ENCODE measurements at places on chromosomes 2 and 18.

DNA sequence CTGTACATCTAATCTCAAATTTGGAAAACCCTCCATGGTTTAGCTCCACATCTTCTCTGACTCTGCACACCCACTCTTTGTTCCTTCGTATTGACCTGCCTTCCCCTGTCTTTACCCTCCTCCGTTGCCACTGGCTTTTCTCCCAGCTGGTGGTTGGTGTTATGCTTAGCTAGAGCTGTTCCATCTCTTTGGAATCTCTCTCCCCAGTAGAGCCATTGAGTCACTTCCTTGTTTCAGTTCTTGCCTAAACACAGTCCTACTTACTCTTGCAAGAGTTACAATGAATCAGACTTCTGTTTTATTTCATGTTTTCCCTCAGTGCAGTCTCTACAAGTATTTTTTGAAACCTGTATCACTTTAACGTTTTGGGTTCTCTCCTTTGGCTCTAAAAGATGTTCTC, 263.9 kb downstream of the LTBP1 start:
- no peak for DNase-seq

- DNase-seq, result no peak
These were observed 669.1 kb downstream of the SATB2 start for GRCh38 chr2:198788676-198789075.

- no peak for DNase-seq
These were observed 57.8 kb upstream of the RGPD5 start for GRCh38 chr2:109736177-109736827.

DNA sequence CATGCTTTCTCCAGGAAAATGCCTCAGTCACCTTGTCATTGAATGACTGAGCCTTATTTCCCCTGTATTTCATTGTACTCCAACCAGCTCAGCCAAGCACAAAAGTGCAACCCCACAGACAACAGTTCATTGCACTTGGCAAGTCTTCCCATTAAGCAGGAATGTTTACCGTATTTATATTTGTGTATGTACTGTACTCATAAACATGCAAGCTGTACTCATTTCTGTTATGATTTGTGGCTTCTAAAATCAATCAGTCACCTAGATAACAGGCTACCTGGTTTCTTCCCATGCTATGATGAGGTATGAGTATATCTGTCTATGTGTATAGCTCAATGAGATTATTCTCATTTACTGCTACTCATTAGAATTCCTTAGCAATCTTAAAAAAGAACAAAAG, 505.5 kb upstream of the FAM98A start:
- no peak for DNase-seq

DNA sequence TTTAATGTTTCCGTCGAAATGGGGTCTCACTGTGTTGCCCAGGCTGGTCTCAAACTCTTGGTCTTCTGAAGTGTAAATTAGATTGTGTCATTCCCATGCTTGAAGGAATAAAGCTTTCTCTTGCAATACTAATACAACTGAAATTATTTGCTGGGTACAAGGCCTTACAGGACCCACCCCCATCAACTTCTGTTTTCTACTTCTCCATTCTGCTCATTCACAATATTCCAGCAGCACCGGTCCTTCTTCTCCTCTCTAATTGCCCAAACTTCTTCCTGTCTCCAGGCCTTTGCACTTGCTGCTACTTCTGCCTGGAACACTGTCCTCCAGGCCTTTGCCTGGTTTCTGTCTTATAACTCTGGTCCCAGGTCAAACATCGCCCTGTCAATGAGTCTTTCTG, 73.8 kb downstream of the APOB start:
- DNase-seq, result no peak

DNA sequence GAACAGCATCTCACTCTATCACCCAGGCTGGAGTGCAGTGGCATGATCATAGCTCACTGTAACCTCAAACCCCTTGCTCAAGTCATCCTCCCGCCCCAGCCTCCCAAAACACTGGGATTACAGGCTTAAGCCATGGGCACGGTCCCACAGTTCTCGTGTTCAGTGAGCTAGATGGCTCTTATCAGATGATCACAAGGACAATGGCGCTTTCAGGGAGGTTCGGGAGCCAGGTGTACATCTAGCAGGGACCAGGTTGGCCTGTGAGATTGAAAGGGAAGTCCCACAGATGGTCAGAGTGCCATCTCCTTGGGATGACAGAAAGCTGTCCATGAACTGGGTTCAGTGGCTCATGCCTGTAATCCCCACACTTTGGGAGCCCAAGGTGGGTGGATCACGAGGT, 14.1 kb upstream of the FHOD3 start:
- no peak for DNase-seq

- no peak for DNase-seq
These were observed 94.6 kb upstream of the LGALSL start for GRCh38 chr2:64359171-64359891.

GRCh38 chr2:170689481-170689880, 25.7 kb upstream of the SP5 start:
- no peak for DNase-seq

GRCh38 chr2:56299171-56299691, 115.4 kb downstream of the CCDC85A start:
- no peak for DNase-seq

- no peak for DNase-seq
These were observed 14.9 kb upstream of the FAP start for GRCh38 chr2:162258169-162258568.

DNA sequence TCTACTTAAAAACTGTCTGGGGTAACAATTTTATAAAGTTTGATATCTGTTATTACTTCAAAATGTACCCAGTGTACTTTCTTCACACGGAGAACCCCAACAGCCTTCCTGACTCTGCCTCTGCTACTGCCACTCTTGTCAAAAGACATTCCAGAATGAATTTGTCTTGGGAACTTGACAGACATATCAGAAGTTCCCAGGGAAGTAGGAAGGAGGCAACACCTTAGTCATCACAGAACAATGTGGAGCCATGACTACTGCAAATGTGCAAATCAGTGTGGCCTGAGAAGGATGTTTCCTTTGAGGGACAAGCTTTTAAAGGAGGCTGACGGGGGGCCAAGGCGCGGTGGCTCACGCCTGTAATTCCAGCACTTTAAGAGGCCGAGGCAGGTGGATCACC, 133.8 kb upstream of the RNF152 start:
- no peak for DNase-seq

- no peak for DNase-seq
These were observed 308.1 kb downstream of the TMX3 start for GRCh38 chr18:68406761-68407160.

DNA sequence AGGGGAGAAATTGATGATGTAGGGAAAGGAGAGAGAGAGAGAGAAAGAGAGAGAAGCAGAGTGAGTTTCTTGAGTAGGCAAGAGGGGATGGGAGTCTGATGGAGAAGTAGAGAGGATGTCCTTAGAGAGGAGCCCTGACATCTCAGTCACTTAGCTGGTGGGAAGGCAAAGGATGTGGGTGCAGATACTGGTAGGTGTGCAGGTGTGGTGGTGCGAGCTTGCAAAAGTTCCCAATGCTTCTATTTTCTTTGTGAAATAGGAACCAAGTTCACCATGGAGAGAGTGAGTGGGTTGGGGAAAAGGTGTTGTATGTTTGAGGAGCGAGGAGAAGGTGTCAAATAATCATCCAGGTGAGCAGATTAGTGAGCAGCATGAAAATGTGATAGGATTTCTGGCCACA, 26.5 kb upstream of the POLE4 start:
- DNase-seq, result no peak

DNA sequence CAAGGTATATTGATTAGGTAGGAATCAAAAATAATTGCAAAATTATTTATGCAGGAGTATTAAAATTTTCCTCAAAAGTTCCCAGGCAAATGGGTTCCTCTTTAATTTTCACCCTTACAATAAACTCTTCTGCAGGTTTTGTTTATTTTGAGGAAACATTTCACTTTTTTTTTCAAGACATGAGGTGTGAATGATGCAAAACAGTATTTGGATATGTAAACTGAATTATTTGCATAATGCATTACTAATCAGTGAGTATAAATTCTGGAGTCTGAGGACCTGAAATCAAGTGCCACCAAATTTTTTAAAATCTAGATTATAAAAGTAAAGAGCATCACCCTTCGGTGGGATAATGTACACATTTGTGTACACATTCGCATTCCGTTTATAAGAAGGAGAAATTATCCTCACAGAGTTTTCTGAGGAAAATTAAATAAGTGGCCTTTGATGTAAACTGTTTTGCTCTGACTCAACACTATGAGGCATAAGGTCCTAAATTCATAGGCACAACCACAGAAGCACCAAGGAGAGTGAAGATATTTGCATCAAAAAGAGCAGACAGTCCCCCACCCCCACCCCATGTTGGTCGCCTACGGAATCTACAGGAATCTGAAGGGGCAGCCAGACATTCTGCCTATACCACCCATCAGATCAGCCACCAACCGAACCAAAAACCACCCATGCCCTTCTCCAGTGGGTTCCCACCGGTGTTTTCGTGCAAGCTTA, 33.1 kb downstream of the BCL11A start:
- DNase-seq, result no peak

DNA sequence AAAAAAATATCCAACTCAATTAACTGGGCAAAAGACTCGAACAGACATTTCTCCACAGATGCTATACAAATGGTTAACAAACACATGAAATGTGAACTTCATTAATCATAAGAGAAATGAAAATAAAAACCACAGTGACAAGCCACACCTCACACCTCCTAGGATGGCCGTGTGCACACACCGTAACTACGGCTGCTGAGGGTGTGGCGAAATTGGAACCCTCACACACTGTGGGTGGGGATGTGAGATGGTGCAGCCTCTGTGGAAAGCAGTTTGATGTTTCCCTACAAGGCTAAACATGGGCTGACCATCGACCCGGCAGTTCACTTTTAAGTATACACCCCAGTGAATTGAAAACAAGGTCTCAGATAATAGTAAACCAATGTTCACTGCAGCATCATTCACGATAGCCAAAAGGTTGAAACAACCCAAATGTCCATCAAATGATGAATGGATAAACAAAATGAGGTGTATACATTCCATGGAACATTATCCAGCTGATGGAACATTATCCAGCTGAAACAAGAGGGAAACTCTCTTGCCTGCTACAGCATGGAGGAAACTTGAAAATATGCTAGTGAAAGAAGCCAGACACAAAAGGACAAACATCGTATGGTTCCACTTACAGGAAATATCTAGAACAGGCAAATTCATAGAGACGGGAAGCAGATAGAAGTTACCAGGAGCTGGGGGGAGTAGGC, 32.2 kb downstream of the ZAP70 start:
- DNase-seq, result no peak

GRCh38 chr2:152354909-152355308, 19.9 kb downstream of the FMNL2 start:
- no peak for DNase-seq

DNA sequence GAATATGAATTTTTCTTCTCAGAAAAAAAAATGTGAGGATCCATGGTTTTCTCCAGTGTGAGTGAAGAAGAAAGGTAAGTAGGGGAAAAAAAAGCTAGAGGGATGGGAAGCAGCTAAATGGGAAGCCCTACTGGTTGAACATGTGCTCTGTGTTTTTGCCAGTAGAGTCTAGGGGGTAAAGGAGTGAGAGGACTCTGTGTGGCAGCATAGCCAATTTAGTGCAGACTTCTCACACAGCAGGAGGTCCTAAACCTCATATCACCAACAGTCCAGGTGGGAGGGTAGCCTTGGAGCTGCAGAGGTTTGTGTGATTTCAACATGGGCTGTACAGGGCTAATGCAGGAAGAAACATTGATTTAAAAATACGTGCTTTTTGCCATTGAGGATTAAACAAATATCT, 334.5 kb upstream of the SPHKAP start:
- DNase-seq, result no peak

GRCh38 chr2:172100935-172101820, 1.5 kb downstream of the DLX2 start:
- no peak for DNase-seq

DNA sequence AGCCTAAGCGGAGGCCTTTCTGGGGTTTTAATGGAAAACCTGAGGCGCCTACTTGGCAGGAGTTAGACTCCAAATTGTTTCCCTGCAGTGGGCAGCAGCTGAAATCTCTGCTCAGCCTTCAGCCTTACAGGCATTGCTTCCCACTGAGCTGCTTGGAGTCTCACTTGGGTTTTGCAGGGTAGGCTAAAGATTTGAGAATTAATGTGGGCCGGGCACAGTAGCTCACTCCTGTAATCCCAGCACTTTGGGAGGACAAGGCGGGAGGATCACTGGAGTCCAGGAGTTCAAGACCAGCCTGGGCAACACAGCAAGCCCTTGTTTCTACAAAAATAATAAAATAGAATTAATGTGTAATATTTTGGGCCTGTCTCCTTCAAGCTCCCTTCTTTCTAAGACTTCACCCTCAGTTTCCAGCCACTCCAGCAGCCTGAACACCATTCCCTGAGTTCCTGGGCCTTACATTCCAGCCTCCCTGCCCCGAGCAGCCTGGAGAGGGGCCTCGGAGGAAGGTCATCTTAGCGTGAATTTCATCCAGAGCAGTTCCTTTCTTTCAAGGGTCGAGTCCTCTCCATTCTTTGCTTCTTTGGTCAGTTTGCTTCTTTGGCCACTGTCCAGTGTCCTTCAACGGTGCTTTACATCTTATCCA, 9.1 kb upstream of the RAB17 start:
- no peak for DNase-seq

GRCh38 chr2:124975224-124975623, 950.1 kb downstream of the CNTNAP5 start:
- no peak for DNase-seq

- no peak for DNase-seq
These were observed 16.4 kb upstream of the MAP3K20 start for GRCh38 chr2:173059292-173059691.

- DNase-seq, result no peak
These were observed 98.0 kb upstream of the SLC14A2 start for GRCh38 chr18:45517181-45517741.

GRCh38 chr2:144331674-144332355, 188.1 kb downstream of the ZEB2 start:
- no peak for DNase-seq

- DNase-seq, result no peak
These were observed 252.0 kb upstream of the KLHL29 start for GRCh38 chr2:23132823-23133595.

- no peak for DNase-seq
These were observed 130.2 kb downstream of the CD226 start for GRCh38 chr18:69817335-69817940.

- no peak for DNase-seq
These were observed 107.0 kb downstream of the SOS1 start for GRCh38 chr2:39013871-39014270.

DNA sequence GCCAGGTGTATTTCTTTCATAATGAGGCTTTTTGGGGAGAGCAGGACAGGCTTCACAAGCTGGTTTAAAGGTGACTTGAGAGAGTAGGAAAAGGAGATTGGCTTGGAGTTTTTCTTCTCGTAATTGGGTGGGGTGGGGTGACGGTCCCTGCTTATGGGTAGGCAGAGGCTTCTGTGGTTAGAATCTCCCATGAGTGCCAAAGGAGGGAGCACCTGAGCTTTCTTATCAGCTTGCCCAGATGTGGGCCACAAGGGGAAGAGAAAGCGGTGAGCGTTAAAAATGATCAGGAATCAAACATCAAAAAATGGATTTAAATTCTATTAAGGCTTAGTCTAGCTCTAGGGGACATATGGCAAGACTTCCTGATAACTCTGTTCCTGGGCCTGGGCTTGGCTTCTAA, 9.7 kb upstream of the PNPT1 start:
- no peak for DNase-seq

GRCh38 chr2:39099310-39099869, 21.5 kb downstream of the SOS1 start:
- no peak for DNase-seq
